ENCODE measurements at places on chromosomes 3 and 15.

- DNase-seq = peak; percentile 38
Measured at GRCh38 chr15:92958105-92958504, 58.0 kb downstream of the CHD2 start.

- no peak for DNase-seq
Measured at GRCh38 chr3:97021778-97022177, 207.4 kb downstream of the EPHA6 start.

- no peak for DNase-seq
Measured at GRCh38 chr3:122094693-122095092, 39.5 kb downstream of the CD86 start.

- DNase-seq = no peak
Measured at GRCh38 chr15:85073556-85074194, 92.0 kb downstream of the PDE8A start.

DNA sequence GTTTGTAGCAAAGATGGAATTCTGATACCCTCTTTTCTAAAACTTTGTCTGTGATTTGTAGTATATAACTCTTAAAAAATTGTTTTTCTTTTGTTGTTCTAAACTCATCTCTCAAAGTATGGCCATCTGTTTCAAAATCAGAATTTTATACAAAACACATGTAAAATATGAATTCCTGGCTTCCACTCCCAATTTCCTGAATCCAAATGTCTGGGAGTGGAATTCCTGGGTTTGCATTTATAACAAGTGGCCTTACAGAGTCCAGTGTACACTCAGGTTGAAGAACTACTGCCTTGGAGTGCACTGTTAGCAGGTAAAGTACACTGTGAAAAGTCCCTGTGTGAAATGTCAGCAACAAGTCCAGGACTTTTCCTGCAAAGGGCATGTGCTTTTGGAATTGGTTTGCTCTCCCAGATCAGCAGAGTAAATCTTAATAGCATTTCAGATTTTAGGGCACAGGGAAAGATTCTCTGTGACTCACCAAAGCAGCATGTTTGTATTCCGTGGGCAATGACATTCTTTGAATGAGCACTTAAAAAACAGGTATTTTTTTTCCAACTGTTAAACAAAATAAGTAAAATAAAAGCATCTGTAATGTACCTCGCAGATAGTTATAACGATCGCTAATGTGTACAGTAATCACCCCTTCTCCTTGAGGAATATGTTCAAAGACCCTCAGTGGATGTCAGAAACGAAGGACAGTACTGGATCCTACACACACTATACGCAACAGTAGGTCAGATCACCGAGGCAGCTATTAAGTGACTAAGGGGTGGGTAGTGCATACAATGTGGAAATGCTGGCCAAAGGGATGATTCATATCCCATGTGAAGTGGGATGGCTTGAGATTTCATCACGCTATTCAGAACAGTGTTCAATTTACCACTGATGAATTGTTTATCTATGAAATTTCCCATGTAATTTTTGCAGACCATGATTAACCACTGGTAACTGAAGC is 2.0 kb upstream of the CLDN16 start:
- DNase-seq = no peak

GRCh38 chr3:184568924-184569829 is 7.6 kb downstream of the EPHB3 start:
- no peak for DNase-seq

DNA sequence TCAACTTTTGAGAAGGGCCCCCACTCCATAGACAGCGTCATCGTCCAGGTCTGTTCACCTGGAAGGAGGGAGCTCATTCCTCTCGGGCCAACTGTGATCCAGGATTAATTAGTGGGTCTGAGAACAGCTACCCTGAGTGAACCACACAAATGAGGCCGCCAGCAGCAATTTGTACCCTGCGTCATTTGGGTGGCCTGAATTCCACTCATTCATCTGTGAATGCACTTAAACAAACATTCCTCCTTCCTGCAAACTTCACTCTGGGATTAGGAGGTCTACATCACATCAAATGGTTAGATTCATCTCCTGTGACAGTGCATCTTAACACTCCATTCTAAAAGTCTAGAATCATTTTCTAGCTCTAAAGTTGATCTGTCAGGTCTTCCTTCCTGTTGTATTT is 201.8 kb downstream of the GABRG3 start:
- no peak for DNase-seq

GRCh38 chr3:30962493-30962892 is 68.0 kb upstream of the GADL1 start:
- no peak for DNase-seq

DNA sequence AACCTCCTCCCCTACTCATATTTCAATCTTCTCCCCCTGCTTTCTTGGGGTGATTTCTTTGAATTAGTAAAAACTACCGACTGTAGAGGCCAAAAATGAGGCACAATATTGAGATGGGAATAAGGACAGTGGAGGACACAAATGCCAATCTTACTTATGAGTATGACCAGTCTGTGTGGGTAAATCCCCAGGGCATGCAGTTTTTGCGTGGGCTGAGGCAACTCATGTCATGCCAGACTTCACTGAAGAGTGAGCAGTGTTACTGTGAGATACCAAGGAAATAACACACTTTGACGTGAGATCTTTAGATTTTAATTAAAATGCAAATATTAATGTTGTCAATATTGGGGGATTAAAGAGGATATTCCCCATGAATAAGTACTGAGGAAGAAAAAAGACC is 254.3 kb upstream of the ICE2 start:
- DNase-seq = no peak

DNA sequence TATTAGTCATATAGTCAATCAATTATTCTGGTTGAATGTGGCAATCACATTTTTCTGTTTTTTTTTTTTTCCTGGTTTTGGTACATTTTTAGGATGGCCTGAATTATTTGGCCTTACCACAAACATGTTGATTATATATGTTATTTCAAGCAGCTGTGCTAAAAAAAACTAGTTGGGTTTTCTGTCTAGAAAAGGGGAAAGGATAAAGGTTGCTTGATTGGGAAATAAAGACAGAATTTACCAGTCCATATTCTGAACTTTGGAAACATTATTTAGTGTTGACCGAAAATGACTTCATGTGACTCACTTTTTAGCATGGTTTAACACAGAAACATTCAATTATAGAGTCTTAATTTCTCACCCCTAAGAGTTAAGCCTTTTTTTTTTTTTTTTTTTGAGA is 8.1 kb downstream of the MORF4L1 start:
- no peak for DNase-seq

DNA sequence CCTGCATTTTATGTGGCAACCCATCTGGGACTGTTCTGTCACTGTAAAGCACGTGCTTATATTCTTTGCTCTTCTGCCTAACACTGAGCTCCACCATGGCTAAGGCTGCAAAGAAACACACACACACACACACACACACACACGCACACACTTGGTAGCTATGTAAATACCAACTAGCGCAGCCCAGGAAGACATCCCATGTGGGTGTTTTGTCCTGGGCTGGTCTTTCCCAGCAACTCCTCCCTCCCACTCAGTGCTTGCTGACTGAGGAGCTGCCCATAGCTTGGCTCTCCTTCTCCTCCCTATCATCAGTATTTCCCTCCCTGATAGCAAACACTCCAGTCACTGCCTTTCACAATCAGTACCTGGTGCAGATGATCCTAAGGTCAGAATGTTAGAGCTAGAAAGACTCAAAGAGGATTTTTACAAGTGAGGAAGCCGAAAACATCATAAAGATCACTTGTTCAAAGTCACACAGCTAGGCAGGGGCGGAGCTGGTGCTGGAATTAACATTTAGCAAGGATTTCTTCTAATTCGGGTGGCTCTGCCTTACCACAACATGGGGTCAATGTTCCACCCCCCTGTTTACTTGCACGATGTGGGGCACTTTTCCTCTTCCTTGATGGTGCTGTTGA is 377.1 kb upstream of the TBL1XR1 start:
- no peak for DNase-seq

DNA sequence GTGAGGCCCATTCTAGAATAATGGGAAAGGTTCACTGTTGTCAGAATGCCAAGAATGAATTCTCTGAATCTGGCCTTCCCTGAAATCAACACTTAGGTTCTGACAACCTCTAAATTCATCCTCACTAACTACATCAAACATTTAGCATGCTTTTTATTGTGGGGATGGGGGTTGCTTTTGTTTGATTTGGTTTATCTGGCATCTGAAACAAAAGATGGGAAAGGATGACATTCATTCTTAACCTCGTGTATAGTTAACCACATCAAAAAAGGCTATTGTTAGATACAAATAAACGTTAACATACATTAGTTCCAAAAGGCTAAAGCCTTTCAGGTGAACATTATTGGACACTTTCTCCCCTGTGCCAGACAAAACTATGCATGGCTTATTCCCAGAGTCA is 357.3 kb downstream of the FHIT start:
- DNase-seq = no peak

DNA sequence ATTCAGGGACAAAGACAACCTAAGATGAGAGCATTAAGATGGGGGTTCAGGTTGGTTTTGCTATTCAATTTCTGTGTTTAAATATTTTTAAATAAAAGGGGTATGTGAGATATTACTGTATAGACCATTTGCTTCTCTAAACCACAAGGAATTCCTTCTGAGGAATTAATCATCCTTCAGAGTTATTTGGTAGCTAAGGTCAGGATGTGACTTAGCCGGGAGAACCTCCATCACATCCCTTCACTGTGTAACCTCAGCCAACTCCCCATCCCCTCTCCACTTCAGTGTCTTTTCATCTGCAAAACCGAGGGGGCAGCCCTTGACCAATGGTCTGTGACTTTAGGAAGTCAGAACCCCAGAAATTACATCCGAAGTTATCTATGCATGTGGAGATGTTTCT is 48.7 kb upstream of the SKOR1 start:
- DNase-seq = no peak

DNA sequence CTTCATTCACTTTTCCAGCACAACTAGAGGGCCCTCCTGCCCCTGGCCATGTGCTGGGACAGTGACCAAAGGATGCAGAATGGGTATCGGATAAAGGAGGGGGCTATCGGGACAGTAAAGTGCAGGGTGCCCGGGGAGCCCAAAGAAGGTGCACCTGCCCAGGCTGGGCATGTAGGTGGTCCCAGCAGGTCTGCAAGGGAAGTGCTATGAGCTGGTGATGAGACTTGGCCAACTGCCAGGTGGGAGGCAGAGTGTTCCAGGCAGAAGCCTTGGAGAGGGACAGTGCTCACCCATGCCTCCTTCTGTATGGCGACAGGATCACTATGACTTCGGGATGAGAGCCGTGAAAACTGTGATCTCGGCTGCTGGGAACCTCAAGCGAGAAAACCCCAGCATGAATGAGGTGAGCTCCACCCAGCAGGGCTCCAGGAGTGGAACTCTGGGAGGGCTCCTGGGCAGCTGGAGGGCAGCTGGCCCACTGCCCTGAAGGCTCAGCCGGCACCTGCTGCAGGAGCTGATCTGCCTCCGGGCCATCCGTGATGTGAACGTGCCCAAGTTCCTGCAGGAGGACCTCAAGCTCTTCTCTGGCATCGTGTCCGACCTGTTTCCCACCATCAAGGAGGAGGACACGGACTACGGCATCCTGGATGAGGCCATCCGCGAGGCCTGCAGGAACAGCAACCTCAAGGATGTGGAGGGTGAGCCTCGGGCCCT is 48.4 kb downstream of the DNAH1 start:
- DNase-seq = no peak

GRCh38 chr3:169289273-169289672 is 374.2 kb downstream of the MECOM start:
- DNase-seq = no peak

- DNase-seq = no peak
Measured at GRCh38 chr3:154783521-154783931, 296.6 kb upstream of the MME start.

DNA sequence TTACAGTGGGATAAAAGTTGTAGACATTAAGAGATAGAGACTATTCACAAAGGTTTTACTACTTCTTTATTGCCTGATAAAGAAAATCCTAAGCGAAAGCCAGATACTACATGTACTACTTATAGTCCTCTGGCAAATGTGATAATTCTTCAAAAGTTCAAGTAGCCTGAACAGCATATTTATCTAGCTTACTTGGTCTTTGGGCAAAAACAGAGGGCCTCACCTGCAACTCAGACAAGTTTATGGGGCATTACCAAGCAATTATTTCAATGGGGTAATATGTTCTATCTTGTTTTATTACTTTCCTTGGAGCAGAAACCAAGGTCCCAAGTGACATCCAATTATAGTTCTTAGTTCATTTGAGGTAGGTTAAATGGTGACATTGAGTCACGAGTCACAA is 390.1 kb upstream of the ARHGEF26 start:
- DNase-seq = no peak

DNA sequence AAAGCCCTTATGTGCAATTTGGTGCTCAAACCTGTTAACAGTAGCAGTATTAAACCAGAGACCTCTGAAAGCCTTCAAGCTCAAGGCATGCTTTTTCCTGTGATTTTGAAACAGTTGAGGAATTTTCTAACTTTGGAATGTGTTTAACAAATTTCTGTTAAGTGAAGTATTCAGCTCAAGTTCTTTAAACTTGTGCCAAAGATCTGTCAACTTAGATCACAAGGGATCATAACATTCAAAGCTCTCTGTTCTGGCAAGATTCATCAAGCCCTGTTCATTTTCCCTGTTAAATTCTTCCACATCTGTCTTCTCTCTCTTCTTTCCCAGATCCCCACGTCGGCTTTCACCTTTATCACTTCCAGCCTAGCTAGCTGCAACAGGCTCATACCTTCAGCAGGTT is 28.8 kb upstream of the RYK start:
- no peak for DNase-seq

- DNase-seq = no peak
Measured at GRCh38 chr3:15638891-15639262, 37.3 kb downstream of the BTD start.

DNA sequence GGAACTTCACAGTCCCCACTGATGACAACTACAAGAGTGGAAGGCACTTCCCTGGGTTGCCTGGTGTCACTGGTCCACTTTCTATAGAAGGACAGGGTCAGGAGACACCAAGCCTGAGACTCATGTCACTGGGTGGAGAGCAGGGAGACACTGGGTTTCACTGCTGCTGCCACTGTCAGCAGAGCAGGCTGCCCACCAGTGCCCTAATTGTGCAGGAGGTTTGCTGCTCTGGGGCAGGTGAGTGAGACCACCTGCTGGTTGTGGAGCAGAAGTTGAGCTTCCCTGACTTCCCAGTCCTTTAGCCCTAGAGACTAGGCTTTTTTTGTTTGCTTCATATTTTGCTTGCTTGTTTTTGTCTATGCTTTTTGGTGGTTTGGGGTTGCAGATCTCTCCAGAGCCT is 528.4 kb upstream of the RGMA start:
- DNase-seq = no peak

- DNase-seq = no peak
Measured at GRCh38 chr3:181808053-181808452, 96.3 kb downstream of the SOX2 start.

DNA sequence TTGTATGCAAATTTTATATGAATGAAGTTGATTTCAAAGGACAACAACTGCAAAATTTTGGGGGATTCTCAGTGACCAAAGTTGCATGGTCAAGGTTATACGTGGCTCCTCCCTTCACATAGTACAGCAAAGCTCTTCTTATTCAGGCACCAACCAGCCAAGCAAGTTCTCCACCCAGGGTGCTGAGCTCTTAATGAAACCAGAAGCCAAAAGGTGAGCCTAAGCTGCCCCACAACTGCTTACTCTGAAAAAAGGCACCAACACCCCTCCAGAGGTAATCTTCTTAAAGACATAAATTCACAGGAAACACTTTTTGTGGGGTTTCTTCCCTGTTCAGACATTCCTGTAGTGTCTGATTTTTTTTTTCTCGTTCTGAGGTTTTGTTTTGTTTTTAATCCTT is 106.1 kb upstream of the GMNC start:
- DNase-seq = no peak
